ENCODE measurements at places on chromosomes 11 and 22.

DNA sequence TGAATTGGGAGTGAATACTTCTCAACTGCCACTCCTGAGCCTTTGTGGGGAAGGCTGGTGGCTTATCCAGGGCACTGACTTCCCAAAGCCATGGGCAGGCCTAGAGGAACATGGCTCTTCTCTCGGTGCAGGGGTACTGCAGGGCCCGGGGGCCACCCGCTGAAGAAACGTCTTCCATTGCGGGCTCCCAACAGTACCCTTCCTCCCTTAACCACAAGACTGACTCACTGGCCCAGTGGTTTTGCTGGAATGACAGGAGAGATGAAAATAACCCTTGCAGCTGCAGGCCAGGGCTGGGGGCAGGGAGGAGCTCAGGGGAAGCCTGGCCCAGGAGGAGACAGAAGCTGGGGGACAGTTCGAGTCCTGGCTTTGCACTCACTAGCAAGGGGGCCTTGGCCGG lies 13.5 kb downstream of the TXN2 start:
- DNase-seq: peak; percentile 96

DNA sequence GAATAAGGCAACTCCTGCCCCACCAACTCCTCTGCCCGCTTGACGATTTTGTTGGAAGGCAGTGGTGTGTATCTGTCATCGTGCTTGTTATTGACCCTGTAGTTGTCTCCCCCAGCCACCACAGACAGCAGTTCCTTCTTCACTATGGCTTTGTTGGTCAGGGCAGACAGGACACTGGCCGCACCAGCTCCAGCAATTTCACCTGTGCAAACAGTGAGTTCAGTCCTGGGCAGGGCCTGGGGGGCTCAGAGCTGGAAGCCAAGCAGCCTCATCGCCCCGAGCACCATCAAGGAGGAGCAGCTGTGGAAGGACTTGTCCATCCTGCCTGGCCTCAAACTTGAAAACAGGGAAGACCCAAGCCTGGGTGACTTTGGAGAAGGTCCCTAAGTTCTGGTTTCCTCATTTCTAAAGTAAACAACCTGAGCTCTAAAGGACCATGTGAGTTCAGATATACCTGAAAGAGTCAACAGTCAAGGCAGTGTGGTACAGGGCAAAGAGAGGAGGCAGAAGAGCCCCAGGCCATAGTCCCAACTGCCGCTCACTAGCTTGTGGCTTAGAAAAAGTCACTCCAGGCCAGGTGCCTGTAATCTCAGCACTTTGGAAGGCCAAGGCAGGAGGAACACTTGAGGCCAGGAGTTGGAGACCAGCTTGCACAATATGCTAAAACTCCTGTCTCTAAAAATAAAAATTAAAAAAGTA lies 4.6 kb downstream of the PLAAT2 start:
- DNase-seq: no peak

DNA sequence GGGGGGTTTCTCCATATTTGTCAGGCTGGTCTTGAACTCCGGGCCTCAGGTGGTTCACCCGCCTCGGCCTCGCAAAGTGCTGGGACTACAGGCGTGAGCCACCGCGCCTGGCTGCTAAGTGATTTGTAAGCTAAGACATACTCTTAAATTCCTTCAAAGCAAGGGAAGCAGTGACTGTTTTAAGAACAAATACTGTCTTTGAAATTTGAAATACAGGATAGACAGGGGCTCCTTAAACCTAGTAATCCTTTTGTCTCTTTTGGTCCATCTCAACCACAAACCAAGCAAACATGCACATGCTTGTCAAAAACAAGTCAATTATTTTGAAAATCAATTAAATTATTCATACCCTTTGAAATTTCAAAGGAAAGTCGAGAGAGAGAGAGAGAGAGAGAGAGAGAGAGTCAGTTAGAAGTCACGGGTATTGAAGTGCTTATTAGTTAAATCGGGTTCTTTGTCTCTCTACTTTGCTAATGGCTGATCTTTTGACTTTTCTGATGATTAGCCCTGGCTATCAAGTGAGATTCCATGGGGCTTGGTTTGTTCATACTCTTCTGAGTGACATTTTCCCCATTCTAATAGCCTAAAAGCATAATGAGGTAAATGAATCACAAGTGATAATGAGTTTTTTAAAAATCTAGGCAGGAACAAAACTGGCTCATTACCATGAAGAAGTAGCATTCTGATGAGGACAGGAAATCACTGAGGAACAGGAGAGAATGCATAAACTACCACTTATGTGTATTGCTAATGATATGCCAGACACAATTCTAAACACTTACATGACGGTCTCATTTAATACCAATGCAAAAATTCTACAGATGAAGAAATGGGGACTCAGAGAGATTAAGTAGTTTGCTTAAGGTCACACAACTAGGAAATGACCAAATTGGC lies 48.0 kb downstream of the MCHR1 start:
- no peak for DNase-seq

DNA sequence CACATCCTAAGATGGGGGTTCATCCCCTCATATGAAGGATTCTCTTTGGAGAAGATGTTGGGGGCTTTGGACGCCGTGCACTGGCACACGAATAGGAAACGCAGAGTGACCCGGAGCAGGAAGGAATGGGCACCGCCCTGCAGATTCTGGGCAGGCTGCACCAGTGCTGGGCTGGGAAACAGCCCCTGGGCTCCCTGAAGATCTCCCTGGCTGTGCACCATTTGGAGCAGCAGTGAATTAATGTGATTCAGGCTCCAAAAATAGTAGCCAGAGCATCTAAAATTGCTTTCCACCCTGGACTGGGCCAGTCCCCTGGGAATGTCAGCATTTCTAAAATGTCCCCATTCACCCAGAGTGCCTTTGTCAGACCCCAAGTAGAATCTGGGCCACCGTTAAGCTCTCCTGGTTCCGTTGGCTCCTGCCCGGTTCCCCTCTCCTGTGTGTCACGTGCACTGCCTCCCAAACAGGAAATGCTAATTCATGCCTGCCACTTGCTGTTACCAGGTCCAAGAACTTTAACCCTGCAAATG lies 18.6 kb downstream of the IRAG1 start:
- DNase-seq: no peak

GRCh38 chr11:111097191-111097590 lies 148.3 kb upstream of the POU2AF2 start:
- peak; percentile 21 for DNase-seq

DNA sequence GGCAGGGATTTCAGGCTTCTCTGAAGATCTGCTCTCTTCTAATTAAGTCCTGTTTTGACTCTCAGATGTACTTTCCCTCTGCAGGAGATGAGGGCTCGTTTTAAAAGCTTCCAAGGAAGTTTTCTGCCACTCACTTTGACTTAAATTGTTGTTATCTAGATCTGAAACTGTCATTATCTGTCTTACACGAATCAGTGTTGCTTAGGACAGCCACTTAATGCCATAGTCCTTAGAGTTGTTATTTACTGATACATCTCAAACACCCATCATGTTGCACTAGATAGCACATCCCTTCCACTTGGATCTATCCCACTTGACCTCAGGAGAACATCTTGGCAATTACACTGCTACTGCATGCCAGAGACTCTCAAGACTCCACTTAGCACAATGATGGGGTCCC lies 86.9 kb upstream of the FAT3 start:
- DNase-seq: no peak

DNA sequence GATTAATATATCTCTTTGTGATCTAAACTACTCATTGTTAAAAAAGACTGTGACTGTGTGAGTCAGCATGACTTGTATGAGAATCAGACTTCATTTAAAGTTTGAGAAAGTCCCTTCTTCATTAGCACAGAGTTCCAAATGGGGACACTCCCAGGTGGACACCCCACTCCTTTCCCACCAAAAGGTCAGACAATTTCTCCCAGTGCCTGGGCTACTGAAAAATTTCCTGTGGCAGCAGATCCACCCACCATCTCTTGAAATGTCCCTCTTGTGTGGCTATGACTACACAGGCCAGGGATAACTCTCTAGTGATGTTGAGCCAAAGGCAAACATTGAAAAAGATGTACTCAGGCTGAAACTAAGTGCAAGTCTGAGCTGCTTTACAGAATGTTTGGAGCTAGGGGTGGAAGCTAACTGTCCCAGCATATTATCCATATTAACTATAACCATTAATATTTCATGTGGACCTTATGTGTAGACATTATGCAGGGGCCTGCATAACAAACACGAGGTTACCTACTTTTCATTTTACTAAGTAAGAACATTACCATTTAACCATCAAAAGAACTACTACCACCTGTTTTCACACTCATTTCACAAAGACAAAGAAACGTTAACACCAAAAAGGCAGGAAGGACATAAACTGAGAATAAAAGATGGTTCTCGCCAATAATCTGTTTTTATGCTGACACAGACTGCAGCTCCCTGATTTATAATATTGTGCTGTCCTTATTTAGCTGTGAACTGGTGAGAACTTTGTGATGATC lies 44.8 kb downstream of the MMP20 start:
- no peak for DNase-seq

DNA sequence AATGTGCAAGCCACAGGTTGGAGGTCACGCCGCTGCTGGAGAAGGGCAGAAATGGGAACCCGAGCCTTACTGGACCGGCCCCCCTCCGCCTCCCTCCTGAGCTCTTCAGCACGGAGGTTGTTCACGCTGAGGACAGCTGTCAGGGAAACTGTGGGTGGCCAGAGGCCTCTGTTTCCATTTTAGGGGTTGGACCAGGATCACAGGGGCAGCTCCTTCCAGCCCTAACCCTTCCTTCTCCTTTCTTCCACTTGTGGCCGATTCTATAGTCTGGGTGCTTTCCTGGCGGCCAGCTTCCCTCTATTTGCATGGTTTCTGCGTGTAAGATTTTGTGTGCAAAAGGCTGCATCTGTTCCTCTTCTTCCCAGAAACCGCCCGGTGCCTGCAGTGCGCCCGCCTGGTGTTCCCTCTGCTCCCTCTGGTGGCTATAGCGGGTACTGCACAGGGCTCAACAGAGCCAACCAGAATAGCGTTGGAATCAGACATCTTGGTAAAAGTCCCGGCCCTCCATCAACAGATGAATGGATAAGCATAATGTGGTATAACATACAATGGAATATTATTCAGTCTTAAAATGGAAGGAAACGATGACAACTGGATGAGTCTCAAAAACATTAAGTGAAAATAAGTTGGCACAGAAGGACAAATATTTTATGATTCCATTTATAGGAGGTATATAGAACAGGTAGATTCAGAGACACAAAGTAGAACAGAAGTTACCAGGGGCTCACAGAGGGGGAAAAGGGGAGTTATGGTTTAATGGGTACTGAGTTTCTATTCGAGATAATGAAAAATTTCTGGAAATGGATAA lies 8.4 kb upstream of the SLC22A8 start:
- DNase-seq: peak; percentile 82

Data from hepatic stellate cell (primary cell).